ENCODE measurements at places on chromosomes 1 and 21.

- no peak for DNase-seq
These were observed 152.3 kb upstream of the DNAH14 start for GRCh38 chr1:224777180-224777579.

GRCh38 chr1:28163496-28164161 lies 12.9 kb downstream of the PTAFR start:
- DNase-seq = no peak

DNA sequence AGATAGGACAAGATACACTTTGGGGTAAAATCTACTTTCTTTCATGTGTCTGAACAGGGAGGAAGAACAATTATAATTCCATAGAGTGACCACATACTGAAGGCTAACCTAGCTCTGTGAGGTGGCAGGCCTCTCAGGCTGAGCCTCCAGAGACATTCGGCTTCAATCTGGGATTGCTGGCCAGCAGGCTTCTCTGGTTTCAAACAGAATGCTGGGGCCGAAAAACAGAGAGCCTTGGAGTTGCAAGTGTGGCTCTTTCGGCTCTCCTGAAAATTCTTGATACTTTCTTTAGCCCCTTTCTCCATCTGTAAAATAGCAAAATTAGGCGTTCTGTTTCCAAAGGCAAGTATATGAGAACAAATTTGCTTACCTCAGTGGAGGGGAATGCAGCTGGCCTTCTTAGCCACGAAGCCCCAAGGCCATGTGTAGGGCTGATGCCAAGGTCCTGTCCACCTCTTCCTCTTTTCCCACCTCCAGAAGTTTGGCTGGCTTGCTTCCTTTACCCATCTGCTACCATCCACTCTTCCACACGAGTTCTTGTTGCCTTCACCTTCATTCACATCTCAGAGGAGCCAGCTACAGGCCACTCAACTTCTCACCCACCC lies 30.0 kb upstream of the UBE2U start:
- no peak for DNase-seq

GRCh38 chr1:210876275-210876674 lies 257.7 kb downstream of the KCNH1 start:
- DNase-seq = no peak

- DNase-seq = no peak
These were observed 852 bp downstream of the TMEM50A start for GRCh38 chr1:25338986-25339385.

DNA sequence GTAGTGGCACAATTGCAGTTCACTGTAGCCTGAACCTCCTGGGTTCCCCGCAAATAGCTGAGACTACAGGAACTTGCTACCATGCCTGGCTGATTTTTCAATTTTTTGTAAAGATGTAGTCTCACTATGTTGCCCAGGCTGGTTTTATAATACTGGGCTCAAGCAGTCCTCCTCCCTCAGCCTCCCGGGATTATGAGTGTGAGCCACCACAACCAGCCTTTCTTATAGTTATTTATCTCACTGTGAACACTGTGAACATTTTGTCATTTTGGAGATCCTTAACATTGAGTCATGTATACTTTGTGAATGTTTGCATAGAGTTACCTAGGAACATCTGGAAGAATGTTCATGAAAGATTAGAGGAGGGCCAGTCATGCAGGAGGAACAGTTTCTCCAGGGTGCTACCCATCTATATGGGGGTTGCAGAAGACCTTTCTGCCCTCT lies 127.1 kb upstream of the CACYBP start:
- DNase-seq = no peak

DNA sequence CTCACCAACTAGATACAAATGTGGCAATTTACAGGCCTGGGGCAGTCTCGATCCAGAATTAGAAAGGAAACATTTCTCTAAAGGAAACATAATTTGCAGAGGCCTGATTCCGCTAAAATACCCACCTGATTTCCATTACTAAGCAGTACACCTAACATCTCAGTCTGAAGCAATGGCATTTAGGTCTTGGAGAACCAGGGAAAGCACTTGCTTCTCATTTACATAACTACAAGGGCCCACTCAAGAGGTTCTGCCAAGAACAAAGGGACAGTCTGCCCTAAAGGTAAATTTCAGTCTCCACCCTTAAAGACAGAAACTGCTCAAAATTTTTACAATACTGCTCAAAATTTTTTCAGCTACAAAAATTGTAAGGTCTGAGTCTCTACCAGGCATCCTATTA lies 123.7 kb upstream of the GJB5 start:
- no peak for DNase-seq

- DNase-seq = no peak
These were observed 104.9 kb downstream of the RUNX1 start for GRCh38 chr21:34944015-34944755.

GRCh38 chr1:11138952-11139351 lies 39.3 kb upstream of the EXOSC10 start:
- DNase-seq = peak; percentile 7

- no peak for DNase-seq
These were observed 130.1 kb downstream of the DMRTB1 start for GRCh38 chr1:53589043-53589887.

GRCh38 chr1:78649628-78650027 lies at the start of gene IFI44:
Gene IFI44, plus strand, starts transcription at chr1:78649831. Its CDS starts 365 bp downstream, at chr1:78650196.
- peak; percentile 4 for DNase-seq

DNA sequence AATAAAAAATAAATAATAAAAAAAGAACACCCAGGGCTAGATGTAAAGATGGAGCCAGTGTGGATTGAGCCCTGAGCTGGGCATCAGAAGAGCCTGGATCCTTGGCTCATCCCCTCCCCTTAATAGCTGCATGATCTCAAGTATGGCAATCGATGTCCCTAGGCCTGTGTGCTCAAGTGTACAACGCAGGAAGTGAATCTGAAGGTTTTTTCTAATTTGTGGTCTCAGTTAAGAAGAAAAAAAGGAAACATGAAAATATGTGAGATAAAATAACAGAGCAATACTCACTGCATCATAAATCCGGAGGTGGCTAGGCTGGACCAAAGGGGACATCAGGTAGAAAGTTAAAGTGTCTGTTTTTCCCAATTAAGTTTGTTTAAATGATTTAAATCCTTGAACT lies 47.3 kb upstream of the SLC44A3 start:
- DNase-seq = no peak

- no peak for DNase-seq
These were observed 82.4 kb downstream of the ST6GALNAC3 start for GRCh38 chr1:76156987-76157386.

DNA sequence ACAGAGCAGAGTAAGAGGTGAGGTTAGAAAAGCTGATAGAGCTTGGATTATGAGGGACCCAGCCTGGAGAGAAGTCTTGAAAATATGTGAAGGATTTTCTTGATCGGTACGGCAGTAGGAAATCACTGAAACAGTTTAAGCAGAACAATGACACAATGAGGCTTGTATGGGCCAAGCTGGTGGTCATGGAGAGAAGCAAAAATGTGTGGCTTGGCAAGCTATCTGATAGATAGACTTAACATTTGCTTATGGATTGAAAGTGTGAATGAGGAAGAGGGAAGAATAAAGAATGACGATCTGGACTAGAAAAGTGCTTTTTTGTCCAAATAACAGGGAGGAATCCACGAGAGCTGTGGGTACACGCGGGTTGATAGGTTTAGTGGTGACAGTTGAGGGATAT lies 15.4 kb upstream of the XPR1 start:
- no peak for DNase-seq

DNA sequence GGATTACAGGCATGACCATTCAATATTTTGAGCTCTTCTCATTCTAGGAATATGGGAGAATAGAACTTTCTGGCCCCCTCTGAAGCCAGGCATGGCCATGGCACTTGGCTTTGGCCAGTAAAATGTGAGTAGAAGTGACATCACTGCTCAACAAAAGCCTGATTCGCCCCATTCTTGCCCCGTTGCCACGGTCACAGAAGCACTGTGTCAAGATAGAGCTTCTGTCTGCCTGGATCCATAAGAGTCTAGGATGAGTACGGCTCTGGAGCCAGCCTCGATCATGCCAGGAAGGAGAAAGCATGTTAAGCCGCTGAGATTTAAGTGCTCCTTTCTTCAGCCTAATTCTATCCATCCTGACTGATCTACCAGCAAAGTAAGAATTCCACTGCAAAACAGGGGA lies 113.1 kb downstream of the TIAM1 start:
- DNase-seq = no peak

DNA sequence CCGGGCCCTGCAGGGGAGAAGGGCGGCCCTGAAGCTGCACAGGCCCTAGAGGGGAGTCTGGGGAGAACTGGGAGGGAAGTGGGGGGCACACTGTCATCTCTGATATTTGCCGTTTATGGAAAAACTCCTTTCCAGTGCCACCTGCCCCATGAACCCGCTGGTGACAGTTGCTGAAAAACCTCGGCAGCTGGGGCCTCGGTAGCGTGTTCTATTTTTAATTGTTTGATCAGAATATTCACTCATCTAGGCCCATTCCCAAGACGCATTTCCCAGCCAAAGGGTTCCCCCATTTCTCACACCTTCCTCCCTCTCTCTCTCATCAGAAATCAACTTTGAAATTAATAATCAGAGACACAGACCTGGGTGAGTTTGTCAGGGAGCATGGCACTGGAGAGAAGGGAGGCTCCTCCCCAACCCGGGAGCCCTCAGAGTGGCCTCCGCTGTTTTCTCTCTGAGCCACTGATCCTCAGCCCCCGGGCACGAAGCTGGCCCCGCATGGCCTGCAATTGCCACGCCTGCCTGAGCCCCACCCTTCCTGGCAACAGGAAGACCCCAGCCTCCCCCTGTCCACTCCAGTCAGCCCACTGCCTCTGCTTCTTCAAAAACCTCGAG lies 111.1 kb downstream of the CASZ1 start:
- DNase-seq = no peak

- peak; percentile 56 for DNase-seq
These were observed 18.5 kb downstream of the SH3BP5L start for GRCh38 chr1:248807067-248807737.

DNA sequence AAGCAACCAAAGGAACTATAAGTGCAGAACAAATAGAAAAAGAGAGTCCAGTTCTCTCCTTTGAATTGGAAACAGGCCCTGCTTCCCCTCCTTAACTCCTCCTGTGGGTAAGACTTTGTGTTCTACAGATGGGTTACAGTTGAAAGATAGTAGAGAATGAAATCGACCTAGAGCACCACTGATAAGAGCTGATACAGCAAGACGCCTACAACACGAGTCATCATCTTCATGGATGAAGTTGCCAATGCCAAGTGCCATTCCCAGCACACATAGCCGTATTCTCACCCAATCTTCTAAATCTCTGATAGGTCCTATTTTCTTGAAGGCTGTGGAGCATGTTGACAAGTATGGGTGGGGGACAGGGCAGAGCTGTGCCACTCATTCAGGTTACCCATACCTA lies 99.8 kb upstream of the CAMK1G start:
- DNase-seq = no peak

All from RKO (cell line).